CMK (cell line): ENCODE measurements at places on chromosomes 16 and 17.

DNA sequence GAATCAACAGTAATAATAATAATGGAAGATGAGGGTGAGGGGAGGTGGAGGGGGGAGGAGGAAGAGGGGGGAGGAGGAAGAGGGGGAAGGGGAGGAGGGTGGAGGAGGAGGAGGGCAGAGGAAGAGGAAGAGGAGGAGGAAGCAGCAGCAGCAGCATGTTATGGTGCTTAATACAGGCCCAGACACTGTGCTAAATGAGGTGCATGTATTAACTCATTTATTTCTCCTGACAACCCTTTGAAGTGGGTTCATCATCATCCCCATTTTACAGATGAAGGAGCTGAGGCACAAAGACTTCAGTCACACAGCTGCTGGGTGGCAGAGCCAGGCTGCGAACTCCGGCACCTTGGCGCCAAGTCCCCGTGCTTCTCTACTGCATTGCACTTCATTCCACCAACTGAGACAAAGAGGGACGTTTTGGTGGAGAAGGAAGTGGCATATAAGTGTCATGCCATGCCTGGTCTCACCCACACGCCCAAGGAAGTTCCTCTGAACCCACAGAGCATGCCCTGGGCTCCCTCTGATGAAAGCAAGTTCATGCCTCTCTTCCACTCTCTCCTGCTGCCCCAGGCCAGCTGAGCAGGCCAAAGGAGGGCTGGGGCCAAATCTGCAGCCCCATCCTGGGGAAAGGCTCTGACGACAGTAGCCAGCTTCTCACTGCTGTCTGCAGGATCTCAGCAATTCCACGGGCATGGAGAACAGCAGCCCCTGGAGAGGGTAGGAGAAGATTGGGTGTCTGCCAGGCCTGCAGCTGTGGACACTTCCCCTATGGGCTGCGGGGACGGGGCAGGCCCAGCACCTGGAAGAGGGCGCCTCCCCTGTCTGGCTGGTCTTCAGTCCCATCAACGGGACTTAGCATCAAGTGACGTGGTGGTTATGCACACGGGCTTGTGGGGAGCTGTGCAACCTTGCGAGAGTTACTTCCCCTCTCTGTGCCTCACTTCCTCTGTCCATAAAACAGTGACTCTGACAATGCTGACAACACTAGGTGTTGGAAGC is 21.8 kb downstream of the XYLT1 start:
- DNase-seq = no peak

DNA sequence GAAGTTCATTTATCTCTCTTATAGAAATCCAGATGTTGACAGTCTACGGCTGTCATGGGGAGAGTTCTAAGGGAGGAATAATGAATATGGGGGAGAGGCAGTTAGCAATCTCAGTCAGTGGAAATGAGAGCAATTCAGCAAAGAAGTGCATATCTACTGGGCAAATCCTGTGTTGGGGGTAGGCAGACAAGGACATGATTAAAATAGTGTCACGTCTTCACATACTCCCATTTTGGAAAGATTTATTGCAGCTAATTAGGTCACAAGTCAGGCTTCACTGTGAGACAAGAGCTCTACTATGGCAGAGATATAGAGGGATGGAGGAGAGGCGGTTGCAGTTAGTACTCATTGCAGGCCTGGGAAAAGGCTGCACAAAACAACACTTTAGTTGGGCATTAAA is 29.8 kb downstream of the LRRC36 start:
- DNase-seq = no peak

- DNase-seq = no peak
Observed at GRCh38 chr16:49544828-49545227, 171.2 kb downstream of the C16orf78 start.

DNA sequence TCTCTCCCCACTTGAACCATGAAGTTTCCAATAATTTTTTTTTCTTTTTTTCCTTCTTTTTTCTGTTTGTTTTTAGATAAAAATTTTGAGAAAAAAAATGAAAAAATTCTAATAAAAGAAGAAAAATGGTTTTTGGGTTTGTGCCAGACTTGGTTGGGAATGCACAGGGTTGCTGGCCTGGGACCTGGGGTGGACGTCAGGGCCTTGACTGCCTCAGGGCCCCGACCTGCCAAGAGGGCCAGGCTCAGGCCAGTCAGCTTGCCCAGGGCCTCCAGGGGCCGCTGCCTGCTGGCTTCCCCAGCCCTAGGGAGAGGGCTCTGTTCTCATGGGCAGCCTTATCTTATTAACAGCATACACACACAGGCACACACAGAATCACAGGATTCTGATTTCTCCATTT is 6.5 kb downstream of the TBX6 start:
- DNase-seq = no peak

DNA sequence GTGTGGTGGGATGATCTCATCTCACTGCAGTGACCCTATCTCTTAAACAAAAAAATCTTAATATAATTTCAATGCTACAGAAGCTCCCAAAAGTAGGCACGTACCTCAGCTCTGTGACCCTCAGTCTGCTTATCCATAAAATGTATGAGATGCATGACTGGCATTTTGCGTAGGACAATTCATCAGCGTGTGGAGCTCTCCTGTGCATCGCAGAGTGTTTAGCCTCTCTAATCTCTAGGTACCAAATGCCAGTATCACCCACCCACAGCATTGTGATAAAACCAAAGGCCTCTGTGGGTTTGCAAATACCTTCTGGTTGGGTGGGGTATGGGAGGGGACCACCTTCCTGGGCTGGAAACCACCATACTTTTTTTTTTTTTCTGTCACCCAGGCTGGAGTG is 19.0 kb upstream of the TUBG2 start:
- no peak for DNase-seq

DNA sequence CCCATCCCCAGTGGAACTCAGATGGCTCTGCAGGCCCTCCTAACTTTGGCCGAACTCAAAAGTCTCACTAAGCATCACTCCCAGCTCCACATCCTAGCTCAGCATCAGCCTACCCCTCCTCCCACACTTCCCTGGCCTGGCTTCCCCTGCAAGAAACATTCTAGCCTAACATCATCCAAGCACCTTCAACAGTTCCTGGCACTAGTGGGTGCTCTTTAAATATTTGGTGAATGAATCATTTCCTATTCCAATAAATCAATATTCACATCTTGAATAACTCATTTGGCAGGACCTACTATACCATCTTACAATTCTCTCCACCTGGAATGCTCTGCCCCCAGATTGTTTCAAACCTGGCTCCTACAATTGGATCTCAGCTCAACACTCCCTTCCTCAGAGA is 11.0 kb upstream of the BBS2 start:
- DNase-seq = no peak

- no peak for DNase-seq
Observed at GRCh38 chr17:12637015-12637414, 28.7 kb upstream of the MYOCD start.

DNA sequence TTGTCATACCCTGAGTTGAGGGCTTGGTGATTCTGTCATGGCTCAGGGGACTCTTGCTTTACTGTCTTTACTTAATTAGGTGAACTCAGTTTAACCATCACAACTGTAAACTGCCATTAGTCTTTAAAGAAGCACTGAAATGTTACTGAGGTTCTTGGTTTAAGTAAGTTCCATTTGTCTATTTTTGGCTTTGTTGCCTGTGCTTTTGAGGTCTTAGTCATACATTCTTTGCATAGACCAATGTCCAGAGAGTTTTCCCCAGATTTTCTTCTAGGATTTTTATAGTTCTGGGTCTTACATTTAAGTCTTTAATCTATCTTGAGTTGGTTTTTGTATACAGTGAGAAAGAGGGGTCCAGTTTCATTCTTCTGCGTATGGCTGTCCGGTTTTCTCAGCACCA is 137.5 kb downstream of the SOCS1 start:
- DNase-seq = no peak

DNA sequence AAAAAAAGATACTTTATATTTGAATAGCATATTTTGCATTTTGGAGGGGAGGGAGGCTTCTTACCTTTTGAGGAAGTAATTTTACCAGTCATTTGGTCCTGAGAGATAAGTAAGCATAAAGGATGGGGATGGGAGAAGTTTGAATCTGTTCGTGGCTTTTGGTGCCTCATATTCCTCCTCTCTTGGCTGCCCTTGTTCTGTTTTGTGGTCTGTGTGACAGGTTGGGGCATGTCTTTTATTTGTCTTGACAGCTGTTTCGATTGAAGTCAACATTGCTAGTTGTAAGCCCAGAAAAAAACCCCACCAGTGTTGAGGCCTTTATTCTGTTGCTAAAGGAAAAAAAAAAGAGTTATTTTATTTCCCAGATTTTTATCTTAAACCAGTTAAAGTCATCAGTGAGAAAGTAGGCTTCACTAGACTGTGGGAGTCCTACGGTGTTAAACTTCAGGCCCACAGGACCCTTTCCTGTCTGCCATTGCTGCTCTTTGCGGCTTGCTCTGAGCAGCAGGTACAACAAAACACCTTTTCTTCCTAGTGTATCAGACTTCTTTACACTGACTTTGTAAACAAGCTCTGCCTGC is 11.4 kb downstream of the SLC7A6 start:
- no peak for DNase-seq

GRCh38 chr16:88936008-88936555 is 40.9 kb downstream of the CBFA2T3 start:
- no peak for DNase-seq

DNA sequence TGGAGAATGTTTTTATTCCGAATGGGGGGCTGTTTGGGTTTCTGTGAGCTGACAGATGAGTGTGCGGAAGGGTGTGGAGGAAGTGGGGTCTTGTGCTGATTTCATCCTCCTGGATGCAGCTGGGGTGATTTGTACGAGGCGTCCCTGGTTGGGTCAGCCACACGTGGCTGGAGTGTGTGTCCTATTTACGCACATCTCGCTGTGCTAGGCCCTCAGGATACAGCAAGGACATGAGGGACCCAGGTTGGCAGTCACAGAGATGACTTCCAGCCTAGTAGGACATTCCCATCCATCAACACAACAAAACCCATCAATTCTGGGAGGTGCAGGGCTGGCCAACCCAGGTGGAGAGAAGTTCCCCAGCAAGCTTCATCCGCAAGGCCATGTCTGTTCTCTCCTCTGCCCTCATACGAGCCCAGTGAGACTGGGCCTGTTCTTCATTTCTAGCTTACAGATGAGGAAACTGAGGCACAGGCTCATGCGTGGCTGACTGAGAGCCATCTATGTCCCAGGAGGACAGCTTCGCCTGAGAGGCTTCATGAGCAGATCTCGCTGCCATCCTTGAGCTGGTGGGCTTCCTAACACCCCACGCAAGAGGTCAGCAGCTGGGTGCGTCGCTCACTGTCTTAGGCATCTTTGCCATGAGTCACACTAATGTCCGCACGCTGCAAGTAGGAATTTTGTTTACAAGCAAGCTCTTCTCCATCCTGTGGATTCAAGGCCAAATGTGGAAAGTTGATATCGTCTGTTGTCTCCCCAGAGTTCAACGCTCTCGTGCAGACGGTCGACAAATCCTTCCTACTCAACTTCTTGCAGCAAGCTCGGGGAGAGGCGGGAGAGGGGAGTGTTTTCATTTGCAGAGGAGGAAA is 24.4 kb downstream of the IRF8 start:
- no peak for DNase-seq
